ENCODE measurements at places on chromosomes 2 and 18.

GRCh38 chr2:215793747-215794595, 219.4 kb downstream of the MREG start:
- no peak for DNase-seq

DNA sequence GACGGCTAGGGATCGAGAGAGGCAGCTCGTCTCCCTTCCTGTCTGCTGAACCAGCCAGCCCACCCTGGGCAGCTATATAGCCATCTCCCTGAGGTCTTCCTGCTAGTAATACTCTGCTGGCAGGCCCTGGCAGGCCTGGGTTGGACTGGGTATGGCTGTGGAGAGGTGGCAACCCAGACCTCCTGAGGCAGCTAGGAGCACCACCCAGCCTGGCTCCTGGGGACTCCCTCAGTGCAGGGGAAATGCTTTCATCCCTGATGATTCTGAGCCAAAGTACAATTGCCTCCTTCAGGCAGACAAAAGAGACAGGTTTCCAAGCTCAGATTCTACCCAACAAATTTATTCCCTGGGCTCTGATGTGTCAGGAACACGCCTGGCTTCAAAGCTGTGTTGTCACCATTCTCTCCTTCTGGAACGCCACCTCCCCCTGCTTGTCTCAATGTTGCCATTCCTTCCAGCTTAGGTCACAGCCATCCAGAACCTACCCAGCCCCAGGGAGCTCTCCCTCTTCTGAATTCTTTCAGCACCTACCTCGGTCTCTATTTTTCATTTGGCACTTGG, 4.7 kb upstream of the DNAJB2 start:
- DNase-seq, result no peak

DNA sequence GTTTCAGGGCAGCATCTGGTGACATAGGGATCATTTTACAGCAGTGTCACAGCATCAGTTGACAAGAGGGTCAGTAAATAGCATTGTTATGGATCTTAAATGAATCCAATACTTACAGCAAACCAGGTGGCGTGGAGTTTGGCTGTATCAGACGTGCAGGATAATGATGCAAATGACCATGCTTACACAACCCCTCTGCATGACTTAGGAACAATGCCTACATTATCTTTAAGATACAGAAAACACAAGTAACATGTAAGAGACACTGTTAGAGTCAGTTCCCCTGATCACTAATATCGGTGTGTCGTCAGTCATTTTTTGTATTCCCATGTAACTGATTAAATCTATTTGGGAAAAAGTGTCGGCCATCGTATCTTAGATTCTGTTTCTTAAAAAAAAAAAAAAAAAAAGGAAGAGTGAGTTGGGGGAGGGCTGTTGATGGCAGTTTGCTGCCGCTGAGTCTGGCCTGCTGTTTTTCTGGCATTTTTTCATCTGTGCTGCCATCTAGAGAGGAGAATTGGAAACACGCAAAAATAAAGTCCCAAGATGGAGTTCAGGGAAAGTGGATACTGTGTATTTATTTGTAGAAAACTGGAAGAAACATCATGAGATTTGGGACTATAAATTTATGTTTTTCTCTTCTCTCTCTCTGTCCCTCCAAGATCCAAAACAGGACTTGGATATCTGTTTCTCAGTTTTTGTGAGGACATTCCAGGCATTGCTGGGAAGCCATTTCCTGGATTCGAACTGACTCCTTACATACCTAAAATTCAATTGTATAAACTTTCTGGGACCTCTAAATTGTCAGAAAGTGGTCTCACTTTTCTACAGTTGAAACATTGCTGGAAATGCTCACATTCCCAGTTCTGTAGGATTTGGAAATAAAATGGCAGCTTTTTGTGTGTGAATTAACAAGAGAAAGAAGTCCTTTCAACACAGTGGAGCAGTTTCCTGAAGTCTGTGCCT, 60.3 kb upstream of the AGPS start:
- DNase-seq, result no peak

DNA sequence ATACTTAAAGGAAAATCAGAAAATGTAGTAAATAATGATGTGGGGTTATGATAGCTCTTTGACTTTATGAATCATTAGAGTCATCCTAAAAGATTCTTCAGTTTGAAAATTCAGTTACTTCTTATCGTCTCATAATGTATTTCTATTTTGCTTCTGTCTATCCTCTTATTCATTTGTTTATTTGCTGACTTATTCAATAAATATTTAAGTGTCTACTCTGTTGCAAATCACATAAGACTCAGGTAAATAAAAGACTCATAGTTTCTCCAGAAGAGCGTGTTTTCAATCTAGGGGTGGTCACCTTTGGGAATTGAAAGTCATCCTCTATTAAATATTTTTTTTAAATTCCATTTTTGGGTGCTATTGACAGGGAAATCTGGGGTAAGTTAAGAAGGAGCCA, 69.1 kb upstream of the RBMS1 start:
- no peak for DNase-seq

DNA sequence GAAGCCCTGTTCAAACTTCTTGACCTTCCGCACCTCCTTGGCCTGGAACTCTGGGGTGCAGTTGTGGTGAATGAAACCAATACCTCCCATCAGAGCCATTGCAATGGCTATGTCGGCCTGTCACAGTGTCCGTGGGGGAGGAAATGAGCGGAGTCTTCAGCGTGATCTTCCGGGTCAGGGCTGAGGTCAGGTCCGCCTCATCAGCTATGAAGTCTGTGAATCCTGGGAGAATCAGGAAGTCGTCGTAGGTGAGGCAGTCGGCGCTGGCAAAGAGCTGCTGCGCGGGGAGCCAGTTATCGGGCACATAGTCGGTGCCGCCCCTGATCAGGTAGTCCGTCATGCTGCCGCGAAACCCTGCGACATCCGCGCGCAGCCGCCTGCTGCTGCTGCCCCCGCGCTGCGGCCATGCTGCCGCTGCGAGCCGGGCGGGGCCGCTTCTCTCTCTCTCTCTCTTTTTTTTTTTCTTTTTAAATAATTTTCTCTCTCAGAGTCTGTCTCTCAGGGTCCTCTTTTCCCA, 154.1 kb upstream of the ZSWIM2 start:
- no peak for DNase-seq

GRCh38 chr2:103004426-103004942, 242.7 kb downstream of the TMEM182 start:
- no peak for DNase-seq
